ENCODE measurements at places on chromosomes 5 and 9.

- peak; percentile 76 for DNase-seq
Measured at GRCh38 chr9:127612939-127613582, 984 bp downstream of the STXBP1 start.

- no peak for DNase-seq
Measured at GRCh38 chr5:1538276-1538675, 14.5 kb upstream of the LPCAT1 start.

DNA sequence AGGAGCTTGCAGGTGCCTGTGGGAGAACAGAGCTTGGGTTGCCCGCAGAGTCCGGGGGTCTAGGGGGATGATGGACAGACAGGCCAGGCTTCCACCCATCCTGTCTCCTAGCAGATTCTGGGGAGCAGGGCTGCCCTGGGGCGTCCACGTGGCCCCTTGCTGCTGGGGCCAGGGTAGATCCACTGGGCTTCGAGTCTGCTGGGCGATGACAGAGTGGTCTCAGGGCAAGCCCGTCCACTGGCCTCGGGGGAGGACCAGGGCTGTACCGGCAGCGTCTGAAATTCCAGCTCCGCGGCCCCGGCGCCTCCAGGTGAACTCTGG is 124.2 kb upstream of the IRX4 start:
- DNase-seq, result no peak

DNA sequence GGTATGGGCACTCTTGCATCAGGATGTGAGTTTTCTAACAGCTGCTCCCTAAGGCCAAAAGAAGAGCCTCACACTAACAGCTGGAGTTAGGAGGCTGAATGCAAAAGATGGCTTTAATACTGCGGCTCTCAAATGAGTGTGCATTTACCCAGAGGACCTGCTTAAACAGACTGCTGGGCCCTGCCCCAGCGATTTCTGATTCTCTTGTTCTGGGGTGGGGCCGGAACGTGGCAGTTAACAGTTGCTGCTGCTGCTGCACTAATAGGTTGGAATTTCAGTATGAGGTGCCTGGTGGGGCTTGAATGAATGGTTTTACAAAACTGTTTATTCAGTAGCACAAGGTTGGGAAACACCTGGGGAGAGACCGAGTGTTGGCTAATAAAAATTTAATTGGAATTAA is 26.1 kb downstream of the HMGCR start:
- DNase-seq, result no peak

DNA sequence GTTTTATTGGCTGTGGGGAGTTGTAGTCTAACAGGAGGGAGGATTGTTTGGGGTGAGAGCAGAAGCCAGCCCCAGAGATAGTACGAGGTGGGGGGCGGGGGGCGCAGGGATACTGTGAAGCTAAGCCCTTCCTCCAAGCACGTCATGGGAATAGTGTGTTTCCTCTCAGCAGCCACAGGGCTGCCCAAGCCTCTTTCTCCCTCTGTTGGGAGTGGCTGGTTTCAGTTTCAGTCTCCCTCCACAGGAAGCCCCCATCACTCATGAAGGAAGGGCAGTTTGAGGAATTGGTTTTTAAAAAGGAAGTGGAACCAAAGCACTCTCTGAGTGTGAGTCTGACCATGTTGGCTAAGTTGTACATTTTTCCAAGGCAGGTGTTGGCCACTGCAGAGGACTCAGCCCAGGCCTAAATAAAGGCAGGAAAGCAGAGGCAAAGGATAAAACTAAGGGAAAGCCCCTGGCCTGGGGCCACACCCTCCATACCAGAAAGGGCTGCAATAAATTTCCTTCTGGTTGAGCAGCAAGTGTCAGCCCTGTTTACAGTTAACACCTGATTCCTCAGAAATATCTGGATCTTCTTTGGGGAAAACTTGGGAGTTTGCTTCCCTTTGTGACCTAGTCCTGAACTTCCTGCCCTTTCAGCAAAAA is 3.2 kb downstream of the RAB24 start:
- DNase-seq, result peak; percentile 73

- DNase-seq, result no peak
Measured at GRCh38 chr5:176787676-176788075, 22.7 kb upstream of the UNC5A start.

- no peak for DNase-seq
Measured at GRCh38 chr5:132790201-132790865, 13.3 kb upstream of the SEPTIN8 start.

GRCh38 chr5:62065050-62065449 is 241.0 kb upstream of the KIF2A start:
- DNase-seq, result no peak

DNA sequence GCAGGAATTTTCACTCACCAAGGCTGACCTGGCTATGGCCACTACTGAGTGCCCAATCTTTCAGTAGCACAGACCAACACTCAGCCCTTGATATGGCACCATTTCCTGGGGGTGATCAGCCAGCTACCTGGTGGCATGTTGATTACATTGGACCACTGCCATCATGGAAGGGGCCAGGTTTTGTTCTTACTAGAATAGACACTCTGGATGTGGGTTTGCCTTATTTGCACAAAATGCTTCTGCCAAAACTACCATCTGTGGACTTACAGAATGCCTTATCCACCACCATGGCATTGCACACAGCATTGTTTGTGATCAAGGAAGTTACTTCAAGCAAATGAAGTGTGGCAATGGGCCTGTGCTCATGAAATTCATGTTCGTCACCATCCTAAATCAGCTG is 69.7 kb upstream of the SH3GL2 start:
- no peak for DNase-seq

DNA sequence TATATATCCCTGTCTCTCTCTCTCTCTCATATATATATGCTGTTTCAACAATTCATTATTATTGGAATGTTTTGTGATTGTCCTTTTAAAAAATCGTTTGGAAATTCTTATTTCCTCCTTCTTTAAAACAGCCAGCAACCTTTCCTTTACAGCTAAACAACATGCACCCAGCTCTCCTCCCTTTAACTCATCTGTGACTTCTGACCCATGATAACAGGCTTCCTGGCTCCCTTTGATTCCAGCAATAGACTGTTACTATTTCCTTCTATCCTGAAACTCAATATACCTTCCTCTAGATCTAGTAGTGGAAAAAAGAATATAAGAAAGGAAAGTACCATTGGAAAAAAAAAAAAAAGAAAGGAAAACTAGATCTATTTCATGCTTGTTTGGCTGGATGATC is 254.7 kb upstream of the RGMB start:
- no peak for DNase-seq

GRCh38 chr5:159903131-159903530 is 13.2 kb upstream of the ADRA1B start:
- DNase-seq, result no peak

GRCh38 chr9:86637515-86637914 is 283.3 kb upstream of the TUT7 start:
- DNase-seq, result peak; percentile 62

- peak; percentile 45 for DNase-seq
Measured at GRCh38 chr5:1883120-1883924, 597 bp upstream of the IRX4 start.

- no peak for DNase-seq
Measured at GRCh38 chr5:86070719-86071118, 547.0 kb upstream of the COX7C start.

- no peak for DNase-seq
Measured at GRCh38 chr5:78511121-78511906, 137.3 kb downstream of the LHFPL2 start.

- DNase-seq, result no peak
Measured at GRCh38 chr5:146909255-146910068, 30.9 kb upstream of the PPP2R2B start.

DNA sequence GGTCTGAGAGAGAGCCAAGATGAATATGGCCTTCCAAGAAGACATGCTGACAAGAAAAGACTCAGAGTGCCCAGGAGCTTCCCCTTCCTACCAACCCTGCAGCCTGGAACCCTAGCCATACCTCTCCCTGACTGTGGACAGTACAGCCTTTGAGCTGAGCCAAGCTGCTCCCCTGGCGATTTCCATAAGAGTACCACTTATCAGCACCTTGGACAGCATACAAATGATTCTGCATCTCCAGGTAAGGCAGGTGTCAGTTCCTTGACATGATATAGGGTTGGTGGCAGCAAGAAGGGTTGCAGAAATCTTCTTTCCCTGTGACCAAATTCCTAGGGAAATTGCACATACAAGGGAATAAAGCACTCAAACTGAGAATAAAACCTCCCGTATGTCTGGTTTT is 58.3 kb downstream of the MFAP3 start:
- DNase-seq, result peak; percentile 32

DNA sequence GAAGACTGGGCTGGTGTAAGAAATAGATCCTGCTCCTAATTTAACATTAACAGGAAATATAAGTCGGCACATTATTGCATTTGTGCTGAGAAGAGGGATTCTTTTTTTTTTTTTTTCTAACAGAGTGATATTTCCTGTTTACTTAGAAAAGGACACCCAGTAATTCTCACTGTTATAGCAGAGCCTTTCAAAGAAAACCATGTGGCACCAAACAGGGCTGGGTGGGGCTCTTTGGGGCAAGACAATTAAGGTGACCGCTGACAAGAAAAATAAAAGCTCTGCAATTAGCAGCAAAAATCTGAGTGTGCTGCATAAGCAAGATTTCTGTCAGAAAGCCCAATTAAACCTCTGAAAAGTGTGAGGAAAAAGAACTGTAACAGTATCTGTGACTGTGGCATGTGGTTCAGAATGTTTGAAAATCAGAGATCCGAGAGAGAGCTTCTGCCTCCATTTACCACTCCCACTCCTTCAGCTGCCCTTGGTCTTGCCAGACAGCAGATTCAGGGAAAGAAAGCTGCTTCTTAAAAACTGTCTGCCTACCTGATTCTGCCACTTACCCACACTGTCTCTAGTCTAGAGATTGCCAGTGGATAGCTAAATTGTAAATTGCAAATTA is 77.1 kb upstream of the IQGAP2 start:
- DNase-seq, result no peak

- DNase-seq, result peak; percentile 70
Measured at GRCh38 chr5:41763081-41763480, 107.1 kb downstream of the OXCT1 start.
